ENCODE measurements at places on chromosomes 7 and 10. TPM values are rescaled to one million over a fixed set of nuclear protein-coding genes. Genes with fewer than 3 reads are reported as not detected.

The CRHR2 gene
- polyA plus RNA-seq, result 0.24 TPM

The ERCC6 gene
- polyA plus RNA-seq, result 17.9 TPM

The CLRN3 gene
- polyA plus RNA-seq, result 18.4 TPM

The NDUFB8 gene
- polyA plus RNA-seq, result 155 TPM

The EFCAB10 gene
- 1.00 TPM for polyA plus RNA-seq

The C1QL3 gene
- 1.3 TPM for polyA plus RNA-seq

The ZNF783 gene
- polyA plus RNA-seq, result 11.6 TPM

The PNLIPRP3 gene
- polyA plus RNA-seq, result not detected

The ZFYVE27 gene
- polyA plus RNA-seq, result 21.4 TPM
